ENCODE measurements at places on chromosomes 5 and 9.

DNA sequence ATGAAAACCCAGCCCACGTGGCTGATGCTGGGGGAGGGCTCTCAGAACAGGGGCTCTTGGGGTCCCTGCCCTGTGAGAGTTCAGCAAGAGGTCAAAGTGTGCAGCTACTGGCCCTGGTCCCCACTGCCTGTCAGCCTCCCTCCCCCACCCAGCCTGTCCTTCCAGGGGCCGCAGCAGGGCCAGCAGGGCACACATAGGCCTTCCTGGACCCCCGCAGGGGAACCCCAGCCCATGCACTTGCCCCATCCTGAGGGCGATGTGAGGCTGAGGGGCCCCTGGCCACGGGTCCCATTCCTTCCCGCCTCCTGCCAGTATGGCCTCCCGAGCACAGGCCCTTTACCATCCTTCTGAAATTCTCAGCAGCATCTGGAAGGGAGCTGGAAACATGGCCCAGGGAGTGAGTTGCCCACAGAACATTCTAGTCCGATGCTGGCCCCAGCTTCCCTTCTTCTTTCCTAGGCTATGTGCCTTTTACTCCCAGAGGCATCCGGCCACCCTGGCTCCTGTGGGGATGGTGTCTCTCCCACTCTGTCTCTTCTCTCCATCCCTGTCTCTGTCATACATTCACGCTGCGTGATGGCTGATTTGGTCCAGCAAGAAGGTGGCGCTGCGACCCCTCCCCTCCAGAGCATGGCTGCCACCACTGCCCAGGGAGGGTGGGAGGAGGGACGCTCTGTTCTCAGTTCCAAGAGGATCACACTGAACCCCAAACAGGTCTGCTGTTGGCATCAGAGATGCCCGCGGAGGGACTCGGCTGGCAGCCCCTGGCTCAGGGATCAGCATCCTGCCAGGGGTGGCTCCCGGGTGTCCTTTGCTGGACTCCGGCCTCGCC, 19.6 kb downstream of the MRPL36 start:
- no peak for DNase-seq

DNA sequence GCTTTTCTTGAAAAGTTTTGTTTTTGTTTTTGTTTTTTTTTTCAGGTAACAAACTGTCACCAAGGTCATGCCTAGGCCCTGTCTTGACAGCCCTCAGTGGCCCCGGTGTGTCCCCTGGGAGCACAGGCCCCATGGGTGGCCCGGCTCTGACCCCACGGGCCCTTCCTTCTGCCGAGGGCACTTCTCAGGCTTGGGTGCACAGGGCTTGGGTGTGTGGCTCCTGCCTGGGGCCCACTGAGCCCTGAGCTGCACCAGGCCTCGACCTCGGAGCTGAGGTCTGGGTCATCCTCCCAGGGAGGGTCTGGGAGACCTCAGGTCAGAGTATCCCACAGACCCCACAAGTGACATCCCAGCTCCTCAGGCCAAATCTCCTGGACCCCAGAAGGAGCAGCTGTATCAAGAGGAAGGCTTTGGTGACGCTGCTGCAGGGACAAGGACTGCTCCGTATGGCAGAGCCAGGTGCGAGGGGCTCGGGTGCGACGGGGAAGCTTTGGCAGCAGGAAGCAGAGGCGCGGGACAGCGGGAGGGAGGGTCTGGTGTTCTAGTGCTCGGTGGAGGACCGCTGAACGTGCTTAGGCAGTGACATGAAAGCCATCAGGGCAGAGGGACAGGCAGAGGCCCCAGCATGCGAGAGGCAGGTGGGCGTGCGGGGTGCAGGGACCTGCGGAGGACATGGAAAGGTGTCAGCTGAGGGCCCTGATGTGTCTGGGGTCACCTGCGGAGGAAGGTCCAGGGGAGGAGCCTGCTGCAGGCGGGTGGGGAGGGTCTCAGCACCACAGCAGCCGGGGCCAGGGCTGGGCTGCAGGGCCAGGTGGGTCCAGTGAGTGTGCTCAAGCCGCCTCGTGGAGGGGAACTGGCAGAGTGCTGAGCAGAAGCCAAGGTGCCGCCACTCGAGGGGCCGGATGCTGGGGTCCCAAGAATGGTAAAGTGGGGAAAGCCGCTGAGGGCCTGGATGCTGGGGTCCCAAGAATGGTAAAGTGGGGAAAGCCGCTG, 18.4 kb upstream of the SLC9A3 start:
- no peak for DNase-seq

DNA sequence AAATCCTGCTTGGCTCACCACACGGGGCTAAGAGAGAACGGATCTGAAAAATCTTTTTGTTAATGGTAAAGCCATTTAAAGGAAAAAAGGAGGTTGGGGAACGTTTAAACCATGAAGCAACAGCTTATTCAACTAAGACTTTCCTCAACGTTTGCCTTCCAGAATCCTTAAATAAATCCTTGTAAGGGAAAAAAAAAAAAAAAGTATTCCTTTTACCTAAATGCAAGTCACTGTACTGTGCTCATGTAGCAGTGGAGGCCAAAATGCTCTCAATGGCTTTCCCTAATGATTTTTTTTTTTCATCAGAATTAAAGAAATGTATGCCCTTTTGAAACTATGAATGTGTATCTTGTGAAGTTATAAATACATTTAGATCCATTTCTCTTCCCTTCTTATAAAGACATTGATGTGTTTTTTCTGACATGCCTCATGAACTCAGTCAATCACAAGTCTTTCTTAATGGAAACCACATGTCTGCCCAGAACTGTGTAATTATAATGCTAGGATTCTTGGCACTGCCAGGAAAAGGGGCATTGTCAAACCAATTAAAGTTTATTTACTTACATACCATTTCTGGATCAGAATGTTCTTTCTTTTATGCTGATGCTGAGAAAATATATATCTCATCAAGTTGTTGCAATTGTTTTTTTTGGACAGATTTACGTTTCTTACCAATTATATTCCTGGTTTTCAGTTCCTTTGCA, 107.5 kb downstream of the EBF1 start:
- no peak for DNase-seq

- DNase-seq = no peak
Observed at GRCh38 chr5:64534033-64534432, 28.2 kb downstream of the RGS7BP start.

DNA sequence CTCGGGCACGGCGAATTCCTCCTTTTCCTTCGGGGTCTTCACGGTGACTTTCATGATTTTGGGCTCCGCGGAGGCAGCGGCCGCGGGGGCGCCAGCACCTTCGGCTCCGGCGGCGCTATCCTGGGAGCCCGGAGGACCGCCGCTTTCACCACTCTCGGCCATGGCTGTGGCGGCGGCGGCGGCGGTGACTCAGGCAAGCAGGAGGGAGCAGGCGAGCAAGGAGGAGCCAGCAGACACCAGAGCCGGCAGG, 315 bp downstream of the UBQLN1 start:
- peak; percentile 82 for DNase-seq
